ENCODE measurements at places on chromosomes 2 and 18.

GRCh38 chr2:44912660-44913059, 28.8 kb upstream of the SIX3 start:
- DNase-seq: no peak

GRCh38 chr2:190343536-190344275, at the start of gene INPP1:
INPP1 (plus strand) TSS chr2:190343589; CDS start chr2:190360103, 16,514 bp downstream.
- no peak for DNase-seq

GRCh38 chr2:209593930-209594329, 170.1 kb downstream of the MAP2 start:
- DNase-seq: no peak

- no peak for DNase-seq
Observed at GRCh38 chr2:48694149-48694548, 61.4 kb downstream of the LHCGR start.

- no peak for DNase-seq
Observed at GRCh38 chr2:227860221-227860641, 11.2 kb upstream of the DAW1 start.

DNA sequence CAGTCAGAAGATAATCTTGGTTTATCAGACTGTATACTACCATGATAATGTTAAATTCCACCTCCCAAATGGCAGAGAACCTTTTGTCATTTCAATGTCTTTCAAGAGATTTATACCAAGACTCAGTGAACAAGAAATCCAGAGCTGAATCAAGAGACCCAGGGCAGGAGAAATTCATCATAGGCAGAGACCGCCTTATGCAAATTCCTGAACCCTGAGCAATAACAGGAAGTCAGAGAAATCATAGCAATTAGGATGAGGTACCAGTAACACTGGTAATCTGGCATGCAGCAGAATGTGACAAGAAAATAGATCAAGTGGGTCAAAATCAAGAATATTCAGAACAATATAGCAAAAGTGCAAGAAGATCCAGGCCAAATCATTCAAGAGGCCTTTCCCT, 412.4 kb upstream of the LRATD1 start:
- no peak for DNase-seq

DNA sequence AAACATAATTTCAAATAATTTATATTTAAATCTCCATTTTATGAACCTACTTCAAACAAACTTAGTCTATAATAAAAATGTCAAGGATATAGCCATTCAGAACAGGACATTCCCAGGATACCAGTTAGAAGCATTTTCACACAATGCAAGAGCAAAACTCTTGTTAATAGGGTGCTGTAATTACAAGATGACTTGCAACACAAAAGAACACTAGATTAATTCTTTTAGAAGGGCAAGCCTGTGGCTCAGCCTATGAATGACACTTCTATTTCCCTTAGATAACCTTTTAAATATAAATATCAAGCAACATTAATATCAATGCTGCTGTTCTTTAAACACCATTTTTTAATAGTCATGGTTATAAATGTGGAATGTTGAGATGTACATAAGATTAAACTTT, 157.9 kb upstream of the SCN7A start:
- DNase-seq: no peak

DNA sequence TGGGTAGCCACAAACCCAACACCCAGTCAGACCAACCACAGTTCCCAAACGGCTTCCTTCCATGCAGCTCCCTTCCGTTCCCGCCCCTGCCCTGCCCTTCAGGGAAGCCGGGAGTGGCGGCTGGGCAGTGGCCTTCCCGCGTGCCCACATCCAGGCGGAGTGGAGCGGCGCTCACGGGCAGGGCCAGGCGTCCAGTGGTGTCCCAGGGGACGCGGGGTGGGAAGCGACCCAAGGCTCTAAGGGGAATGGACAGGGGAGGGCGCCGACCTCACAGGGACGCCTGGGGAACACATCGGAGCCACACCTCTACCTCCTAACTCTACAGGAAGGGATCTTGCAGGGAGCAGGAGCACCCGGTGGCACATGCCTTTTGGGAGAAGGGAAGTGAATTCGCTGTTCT, 225.9 kb upstream of the MGAT5 start:
- DNase-seq: no peak

- no peak for DNase-seq
Observed at GRCh38 chr18:43382641-43383403, 105.5 kb upstream of the SYT4 start.

GRCh38 chr18:35344736-35345459, 678 bp upstream of the ZNF24 start:
- no peak for DNase-seq

Data from AG04449 (cell line).